ENCODE measurements at places on chromosomes 7 and 10.

DNA sequence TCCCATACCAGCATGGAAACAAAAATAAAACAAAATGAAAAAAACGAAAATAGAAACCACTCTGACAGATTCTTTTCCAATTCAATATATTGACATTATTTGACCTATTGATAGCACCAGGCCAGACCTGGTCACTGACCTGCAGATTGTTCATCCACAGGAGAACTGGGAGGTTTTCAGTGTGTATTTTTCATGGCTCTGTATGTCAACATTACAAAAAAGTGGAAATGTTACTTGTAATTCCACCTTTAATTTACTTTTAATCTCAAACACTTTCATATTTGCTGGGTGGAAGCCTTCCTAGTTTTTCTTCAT lies 2.9 kb downstream of the HKDC1 start:
- DNase-seq = no peak

DNA sequence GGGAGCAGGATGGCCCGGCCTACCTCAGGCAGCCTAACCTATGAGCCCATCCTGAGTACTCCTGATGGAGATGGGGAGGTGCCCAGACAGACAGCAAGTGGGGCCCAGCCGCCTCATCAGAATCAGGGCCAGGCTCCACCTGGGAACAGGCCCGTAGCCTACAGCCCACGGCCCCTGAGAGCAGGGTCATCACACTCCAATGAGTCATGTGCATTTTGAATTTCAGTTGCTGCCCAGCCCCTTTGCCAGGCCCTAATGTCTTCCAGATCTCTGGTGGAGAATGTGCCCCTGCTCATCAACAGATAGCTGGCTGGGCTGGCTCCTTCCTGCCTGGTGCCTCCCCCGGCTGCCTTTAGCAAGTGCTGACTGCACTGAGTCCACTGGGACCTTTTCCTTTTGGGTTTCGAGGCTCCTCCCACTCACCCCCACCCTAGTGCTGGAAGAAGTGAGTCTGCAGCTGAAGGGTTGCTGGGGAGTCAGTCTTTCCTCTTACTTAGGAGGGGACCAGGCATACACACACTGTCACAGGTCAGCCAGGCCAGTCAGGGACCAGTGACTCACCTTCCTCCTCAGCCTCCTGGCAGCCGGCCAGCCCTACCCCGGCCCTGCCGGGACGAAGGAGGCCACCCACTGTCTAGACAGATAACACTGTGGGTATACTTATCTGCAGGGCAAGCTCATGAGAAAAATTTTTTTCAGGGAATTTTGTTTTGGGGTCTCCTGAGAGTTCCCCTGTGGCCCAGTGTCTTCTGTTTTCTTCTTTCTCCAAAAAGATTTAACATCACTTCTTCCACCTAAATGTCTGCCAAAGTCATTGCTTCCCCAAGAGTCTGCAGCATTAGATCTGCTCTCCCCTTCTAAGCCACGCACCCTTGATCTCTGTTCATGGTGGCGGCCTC lies 9.1 kb upstream of the ASIC3 start:
- peak; percentile 73 for DNase-seq

GRCh38 chr7:50978633-50979215 lies 196.0 kb upstream of the GRB10 start:
- DNase-seq = no peak

DNA sequence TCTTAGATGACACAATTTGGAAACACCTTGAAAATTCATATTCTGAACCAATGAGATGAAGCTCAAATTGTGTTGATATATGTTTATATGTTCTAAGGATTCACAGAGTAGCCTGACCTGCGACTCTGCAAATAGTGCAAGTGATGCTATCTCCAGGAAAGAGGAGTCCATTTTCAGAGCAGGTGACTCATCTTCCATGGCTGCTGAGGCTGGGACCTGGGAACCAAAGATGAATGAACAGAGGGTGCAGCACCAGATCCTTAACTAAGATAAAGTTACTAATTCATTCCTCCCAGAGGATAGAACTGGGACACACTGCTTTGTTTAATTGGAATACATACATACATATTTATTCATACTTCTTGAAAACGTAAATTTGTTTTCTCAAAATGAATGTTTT lies 240.6 kb upstream of the SEMA3C start:
- no peak for DNase-seq

DNA sequence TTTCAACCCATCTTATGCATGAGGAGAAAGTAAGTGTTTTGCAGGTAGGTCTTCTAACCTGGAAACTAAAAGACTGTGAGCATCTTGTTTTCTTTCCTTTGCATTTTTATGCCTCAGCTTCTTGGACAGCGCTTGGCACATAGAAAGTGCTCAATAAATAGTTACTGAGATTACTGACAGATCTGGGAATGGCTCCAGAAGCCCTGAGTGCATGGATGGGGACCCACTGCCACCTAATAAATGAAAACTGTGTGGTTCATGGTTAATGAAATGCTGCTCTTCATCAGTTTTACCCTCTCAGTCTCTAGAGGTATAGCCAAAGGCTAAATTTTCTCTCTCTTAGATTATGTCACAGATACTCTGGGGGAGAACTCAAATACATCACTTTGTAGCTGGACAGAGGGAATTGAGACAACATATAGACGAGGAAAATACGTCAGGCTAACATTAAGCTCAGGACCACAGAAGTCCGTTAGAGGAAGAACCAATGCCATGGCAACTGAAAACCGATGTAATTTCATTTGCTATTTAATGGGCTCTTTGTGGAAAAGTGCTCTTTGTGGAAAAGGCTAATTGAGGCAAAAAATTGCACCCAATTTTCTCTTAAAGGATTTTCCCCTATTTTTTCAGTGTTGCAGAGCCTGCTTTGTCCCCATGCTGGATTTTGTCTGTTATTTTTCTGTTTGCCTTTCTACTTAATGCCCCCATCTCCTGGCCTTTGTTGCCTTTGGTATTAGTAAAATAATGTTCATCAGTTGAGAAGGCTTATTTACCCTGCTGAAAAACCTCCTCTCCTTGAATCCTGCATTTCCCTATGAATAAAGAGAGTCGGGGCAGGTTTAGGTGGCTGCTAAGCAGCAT lies 17.8 kb downstream of the ASB4 start:
- DNase-seq = no peak

All from stimulated activated CD4-positive, alpha-beta T cell treated with anti-CD3 and anti-CD28 coated beads, TNF-alpha, amount 100 ng/mL, for 24 hours (primary cell).